ENCODE measurements at places on chromosomes 6 and 20.
A peak's percentile ranks its signal among the peaks of the same experiment; 100 is the strongest.

- DNase-seq = no peak
Measured at GRCh38 chr6:38389875-38390274, 249.9 kb downstream of the BTBD9 start.

GRCh38 chr6:56356426-56356825 lies 109.0 kb upstream of the COL21A1 start:
- no peak for DNase-seq

GRCh38 chr20:63321148-63321831 lies 28.3 kb downstream of the COL20A1 start:
- DNase-seq = peak; percentile 76

DNA sequence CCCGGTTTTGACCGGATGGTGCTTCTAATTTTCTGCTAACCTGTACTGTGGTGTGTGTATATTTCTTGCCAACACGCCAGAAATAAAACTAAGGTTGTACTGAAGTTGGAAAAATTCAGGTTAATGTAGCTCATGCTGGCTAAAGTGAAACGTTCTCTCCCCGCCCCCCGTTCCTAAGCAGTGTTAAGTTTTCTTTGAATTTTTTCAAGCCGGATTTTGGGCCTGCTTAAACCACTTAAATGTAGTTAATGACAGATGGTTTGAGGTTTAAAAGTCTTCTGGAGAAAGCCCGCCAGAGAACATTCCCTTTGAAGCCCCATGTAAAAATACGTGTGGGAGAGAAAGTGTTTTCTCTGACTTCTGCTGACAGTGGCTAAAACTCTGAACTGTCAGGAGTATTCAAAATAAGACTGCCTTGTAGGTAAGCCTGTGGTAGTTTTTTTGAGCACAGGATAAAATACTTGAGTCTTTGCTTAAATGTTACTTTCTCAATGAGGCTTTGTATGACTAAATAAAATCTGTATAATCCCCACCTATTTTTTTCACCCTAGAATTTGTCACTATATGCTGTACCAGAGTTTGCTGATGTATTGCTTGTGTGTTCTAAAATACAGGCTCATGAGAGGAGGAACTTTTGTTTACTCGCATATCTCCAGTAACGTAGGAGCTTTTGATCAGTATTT lies 101.3 kb downstream of the OR2B2 start:
- no peak for DNase-seq

GRCh38 chr20:31758521-31758920 lies 19.4 kb downstream of the TPX2 start:
- no peak for DNase-seq

- no peak for DNase-seq
Measured at GRCh38 chr20:46011631-46012482, 3.1 kb downstream of the MMP9 start.

DNA sequence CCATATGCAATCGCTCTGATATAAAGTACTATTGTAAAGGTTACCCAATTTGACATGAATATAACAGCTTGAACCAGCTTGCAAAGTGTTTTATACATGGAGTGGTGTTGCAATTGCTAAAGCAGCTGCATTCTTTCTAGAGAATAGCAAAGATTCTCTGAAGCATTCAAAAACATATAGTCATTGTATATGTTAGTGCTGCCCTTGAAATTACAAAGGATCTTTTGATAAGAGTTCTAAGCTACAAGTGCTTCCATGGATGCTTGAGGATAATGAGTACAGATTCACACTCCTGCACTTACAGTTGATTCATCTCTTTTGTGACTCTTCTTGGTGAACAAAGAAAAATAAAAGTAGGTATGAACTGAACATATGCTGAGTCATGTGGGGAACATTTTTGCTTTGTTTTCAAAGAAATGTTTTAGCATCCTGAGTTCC lies 175.7 kb downstream of the ALDH8A1 start:
- DNase-seq = no peak

GRCh38 chr6:170086639-170087420 lies 204.0 kb downstream of the DLL1 start:
- DNase-seq = peak; percentile 22

DNA sequence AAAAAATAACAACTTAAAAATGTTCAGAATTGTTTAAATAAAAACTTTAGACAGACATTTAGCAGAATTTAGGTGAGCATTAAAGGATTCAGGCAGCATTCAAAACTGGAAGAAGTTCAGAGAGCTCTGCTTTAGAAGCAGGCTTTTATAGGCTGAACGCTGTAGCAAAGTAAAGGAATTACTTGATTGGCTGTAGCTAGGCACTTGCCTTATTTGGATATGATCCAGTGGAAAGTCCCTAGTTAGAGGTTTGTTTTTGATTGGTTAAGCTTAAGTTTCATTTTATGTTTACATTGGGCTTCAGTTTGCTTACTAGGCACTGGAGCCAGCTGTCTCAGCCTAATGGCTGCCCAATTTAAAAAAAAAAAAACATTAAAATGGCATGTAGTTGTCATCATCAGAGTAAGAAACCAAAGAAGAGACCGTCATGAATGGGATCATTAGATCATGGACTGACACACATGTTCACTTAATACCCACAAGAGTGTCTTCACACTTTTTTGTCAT lies 65.1 kb downstream of the CBFA2T2 start:
- no peak for DNase-seq

DNA sequence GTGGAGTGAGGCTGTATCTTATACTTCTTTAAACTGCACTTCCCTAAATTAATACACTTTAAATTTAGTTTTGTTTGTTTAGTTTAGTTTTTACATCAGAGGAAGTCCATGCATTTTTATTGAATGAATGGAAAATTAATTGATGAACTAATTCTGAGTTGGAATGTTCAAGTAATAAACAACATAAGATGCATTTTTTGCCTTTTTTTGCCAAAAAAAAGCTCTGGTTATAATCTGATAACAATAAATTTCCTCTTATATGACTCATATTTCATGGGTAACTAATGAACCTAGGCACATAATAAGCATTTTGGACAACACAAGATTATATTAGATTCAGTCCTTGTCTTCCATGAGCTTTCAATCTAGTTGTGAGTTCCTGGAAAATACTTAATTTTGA lies 323.1 kb downstream of the CENPW start:
- DNase-seq = no peak

- no peak for DNase-seq
Measured at GRCh38 chr6:25303254-25303653, 24.1 kb downstream of the CARMIL1 start.

GRCh38 chr6:150458579-150458978 lies 89.8 kb downstream of the IYD start:
- DNase-seq = no peak

DNA sequence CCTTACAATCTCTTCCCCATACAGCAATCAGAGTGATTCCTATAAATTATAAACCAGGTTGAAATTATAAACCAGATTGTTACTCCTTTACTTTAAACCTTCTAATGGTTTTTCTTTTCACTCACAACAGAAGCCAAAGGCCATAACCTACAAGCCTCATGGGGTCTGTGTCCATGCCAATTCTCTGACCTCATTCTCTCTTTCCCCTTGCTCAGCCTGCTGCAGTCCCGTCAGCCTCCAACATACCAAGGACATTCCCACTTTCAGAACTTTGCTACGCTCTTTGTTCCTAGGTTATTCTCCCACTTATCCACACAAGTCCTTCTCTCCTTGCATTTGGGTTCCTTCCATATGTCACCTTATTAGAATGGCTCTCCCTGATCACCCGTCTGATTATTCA lies 277.9 kb upstream of the TCF21 start:
- DNase-seq = no peak

DNA sequence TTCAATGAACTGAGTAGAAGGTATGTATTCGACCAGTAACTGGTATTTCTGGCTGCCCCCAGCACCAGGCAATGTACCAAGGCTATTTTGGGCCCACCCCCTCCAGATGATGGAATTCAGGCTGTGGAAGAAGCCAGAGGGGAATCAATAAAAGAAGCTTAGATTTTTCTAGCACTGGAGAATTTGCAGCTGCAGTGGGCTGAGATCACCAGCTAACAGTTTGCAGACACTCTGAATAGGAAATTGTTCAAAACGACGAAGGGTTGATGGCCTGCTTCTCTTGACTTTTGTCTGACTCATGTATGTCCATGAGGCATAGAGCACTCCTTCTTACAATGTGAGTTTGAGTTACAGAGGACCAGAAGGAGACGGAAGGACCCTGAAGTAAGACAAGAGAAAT lies 32.4 kb upstream of the FBXO9 start:
- peak; percentile 54 for DNase-seq

DNA sequence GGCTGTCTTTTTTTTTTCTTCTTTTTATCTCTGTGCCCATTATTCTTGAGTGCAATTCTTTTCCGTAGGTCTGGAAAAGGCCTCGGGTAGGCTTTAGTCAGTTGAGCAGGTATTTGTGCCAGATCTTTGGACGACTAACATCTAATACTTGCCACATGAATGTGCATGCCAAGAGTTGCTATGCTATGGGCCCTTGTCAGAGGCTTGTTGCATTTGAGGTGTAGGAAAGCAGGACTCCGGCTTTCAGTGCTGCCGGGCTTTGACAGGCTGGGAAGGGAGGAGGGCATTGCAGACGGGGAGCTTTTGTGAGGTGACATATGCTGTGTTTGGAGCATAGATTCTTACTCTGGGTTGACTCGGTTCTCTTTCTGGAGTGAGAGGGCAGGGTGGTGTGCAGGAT lies 10.2 kb downstream of the LRRC1 start:
- no peak for DNase-seq

- no peak for DNase-seq
Measured at GRCh38 chr20:29750268-29750899, 1507.1 kb upstream of the DEFB115 start.

GRCh38 chr6:31339210-31339609 lies 17.8 kb downstream of the HLA-B start:
- no peak for DNase-seq

DNA sequence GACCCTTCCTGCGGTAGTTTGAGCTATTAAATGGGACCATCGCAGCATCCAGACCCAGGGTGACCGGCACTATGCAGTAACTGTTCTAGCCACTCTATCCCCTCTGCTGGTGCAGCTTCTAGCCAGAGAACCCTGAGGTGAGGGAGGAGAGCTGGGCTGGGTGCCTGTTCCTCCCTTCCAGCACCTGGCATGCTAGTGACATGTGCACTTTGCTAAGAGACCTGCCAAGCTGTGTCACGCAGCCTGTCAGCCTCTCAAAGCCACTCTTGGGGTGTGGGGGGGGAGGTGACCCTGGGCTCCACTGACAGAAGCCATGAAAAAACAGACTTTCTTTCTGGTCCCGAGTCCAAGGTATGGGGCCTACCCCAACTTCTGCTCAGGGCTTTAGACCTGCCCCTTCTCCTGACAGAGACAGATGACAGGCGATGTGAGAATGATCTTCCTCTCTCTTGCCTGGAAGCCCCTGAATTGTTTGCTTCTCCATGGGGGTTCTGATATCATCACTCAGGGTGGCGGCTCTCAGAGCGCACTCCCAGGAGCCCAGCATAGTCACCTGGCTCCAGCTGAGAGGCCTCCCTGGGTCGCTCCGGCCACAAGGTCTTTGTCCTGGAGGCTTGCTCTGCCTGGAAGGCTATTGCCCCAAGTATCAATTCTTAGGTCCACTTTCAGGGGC lies 47.2 kb upstream of the MLN start:
- DNase-seq = no peak

DNA sequence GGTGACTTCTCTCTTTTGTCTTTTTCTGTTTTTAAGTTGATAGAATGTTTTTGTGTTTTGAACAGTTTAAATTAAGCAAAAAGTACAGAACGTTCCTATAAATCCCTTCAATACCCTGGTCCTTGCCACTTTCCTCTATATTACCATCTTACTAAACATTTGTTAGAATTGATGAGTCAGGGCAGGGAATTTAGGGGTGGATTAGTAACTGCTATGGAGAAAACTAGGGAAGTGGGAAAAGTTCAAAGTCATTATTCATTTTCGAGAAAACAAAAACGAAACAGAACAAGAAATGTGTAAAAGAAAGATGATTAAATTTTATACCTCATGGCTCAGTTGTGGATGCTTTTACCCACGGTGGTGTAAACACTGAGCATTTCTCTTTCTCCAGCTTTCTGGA lies 240.4 kb upstream of the SULF2 start:
- DNase-seq = no peak

- DNase-seq = no peak
Measured at GRCh38 chr6:119328254-119328653, 21.3 kb downstream of the MAN1A1 start.

Data from right forelimb (tissue), 1 donor.